ENCODE measurements at places on chromosomes 5 and 9. TPM values are rescaled to one million over a fixed set of nuclear protein-coding genes. Genes with fewer than 3 reads are reported as not detected.

The PCDHA1 gene
- total RNA-seq: under 0.01 TPM

The QRFP gene
- total RNA-seq: not detected

The FBP1 gene
- total RNA-seq: not detected

The TNC gene
- 204 TPM for total RNA-seq

The C9orf85 gene
- 14.1 TPM for total RNA-seq

The SECISBP2 gene
- total RNA-seq: 25.5 TPM

The HMCN2 gene
- under 0.01 TPM for total RNA-seq

The ELAVL2 gene
- total RNA-seq: 0.26 TPM

The LEAP2 gene
- 0.13 TPM for total RNA-seq

The TRPM3 gene
- total RNA-seq: not detected

The ENTREP1 gene
- total RNA-seq: 0.53 TPM

The IGIP gene
- 5.9 TPM for total RNA-seq

The WDR38 gene
- total RNA-seq: not detected

The SPINK7 gene
- 13.7 TPM for total RNA-seq

The TMEM215 gene
- total RNA-seq: not detected

The PLEKHG4B gene
- total RNA-seq: not detected

The C5orf52 gene
- not detected for total RNA-seq

The NEUROG1 gene
- not detected for total RNA-seq

Measured in bronchial epithelial cell (primary cell).